Trophoblast cell (in vitro differentiated cells and primary cell): ENCODE measurements at places on chromosomes 12 and 14.

- DNase-seq = no peak
Observed at GRCh38 chr12:110860833-110861296, 14.1 kb downstream of the CCDC63 start.

GRCh38 chr12:40752011-40752410 lies 59.8 kb downstream of the CNTN1 start:
- no peak for DNase-seq

DNA sequence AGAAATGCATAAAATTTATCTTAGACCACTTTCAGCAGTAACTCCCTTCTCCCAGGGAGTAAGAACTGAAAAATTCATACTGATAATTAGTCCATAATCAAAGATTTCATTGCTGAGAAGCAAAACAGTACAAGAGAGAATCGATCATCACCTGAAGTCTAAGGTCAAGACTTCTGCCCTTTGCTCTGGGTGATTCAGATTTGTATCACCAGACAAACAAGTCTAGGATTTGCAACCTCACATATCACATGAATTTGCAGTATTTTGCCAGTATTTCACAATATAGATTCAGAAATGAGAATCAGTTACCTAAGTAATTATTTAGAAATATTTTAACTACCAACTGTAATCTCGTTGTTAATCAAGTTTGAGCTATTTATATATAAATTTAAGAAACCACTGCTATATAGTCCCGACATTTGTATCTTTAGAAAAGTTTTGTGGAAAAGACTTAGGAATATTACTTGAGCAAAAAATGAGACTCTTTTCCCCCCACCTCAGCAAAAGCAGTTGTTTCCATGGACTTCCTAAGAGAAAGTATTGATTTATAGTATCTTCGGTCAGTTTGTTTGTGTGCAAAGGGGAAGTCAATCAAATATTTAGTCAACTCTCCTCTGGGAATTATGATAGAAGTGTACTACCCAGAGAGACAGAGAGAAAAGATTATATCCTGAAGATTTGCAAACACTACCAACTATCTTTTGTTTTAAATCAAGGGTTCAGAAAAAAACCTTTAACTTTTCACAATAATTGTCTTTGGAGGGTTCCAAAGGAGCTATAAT lies 840.1 kb downstream of the TRHDE start:
- DNase-seq = no peak

- no peak for DNase-seq
Observed at GRCh38 chr14:56147449-56147848, 29.2 kb downstream of the PELI2 start.

GRCh38 chr12:1611803-1612572 lies 17.0 kb upstream of the WNT5B start:
- DNase-seq = no peak

DNA sequence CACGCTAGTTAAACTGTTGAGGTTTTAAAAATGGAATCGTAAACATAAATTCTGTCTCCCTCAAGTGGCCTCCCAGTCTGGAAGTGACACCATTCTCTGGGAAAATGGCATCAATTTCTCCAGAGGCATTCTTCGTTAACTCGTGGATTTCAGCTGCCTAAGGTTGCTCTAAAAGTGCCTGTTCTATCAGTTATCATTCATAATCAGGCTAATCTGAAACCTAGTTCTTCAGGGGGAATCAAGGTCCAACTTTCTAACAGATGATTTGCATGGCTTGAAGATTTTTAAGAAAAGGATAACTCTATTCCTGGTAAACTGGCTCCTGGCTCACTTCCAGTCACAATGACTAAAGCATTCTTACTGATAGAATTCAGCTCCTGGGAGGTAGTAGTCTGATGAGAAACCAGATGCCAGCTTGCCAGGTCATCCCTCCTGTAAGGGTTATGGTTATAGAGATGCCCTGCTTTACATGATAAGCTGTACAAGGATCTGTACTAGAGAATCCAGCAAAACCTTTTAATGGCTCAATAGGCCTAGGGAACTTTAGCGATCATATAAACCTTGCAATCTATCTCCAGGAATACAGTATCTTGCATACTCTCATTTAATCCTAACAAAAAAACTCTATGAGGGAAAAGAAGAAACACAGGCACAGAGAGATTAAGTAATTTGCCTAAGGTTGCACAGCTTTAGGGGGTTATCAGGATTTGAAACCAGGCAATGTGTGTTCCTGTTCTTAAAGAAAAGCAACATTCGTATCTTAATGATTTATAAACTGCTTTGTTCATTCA lies 1.5 kb downstream of the L3HYPDH start:
- DNase-seq = peak; percentile 87

DNA sequence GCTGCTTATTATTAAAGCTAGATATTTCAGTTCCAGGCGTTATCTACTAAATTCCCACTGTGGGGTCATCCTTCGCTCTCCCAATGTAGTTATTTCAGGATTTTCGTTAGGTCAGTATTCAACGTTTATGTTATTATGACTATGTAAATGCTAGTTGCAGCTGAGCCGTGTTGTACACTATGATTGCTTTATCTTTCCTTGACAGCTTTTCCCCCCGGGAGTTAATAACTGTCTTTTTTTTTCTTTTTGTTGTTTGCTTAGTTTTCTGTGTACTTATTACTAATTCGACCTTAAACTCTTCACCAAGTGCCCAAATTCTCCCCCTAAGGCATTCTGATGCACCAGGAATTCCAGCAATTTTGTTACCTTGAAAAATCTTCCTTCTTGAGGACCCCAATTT lies 48.5 kb downstream of the SUDS3 start:
- no peak for DNase-seq

GRCh38 chr12:88836156-88836555 lies 255.9 kb upstream of the KITLG start:
- DNase-seq = peak; percentile 54

DNA sequence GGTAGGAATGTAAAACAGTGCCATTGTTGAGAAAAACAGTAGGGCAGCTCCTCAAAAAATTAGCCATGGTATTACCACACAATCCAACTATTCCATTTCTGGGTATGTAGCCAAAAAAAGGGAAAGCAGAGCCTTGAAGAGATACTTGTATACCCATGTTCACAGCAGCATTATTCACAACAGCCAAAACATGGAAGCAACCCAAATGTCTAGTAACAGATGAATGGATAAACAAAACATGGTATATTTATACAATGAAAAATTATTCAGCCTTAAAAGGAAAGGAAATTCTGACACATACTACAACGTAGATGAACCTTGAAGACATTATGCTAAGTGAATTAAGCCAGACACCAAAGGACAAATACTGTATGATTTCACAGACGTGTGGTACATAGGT lies 67.6 kb upstream of the GNG2 start:
- no peak for DNase-seq
